ENCODE measurements at places on chromosomes 6 and 20.

- no peak for DNase-seq
Measured at GRCh38 chr20:45117581-45117980, 2.6 kb upstream of the WFDC5 start.

GRCh38 chr20:40547483-40548091 lies 141.4 kb downstream of the MAFB start:
- no peak for DNase-seq

GRCh38 chr6:129191235-129191634 lies 308.3 kb downstream of the LAMA2 start:
- no peak for DNase-seq

DNA sequence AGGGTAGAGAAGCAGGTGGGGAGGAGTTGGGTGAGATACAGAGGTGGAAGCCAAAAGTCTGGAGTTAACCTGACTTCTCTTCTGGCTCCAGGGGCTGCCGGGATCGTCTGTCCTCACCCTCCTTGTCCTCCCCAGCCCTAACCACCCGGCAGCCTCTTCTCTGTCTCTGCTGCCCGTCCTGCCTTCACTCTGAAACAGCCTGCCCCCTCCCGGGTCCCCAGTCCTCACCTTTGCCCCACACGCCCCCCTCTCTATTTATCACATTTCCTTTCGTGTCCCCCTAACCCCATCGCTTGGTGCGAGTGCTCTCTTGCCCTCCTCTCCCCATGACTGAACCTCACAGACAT lies 5.7 kb downstream of the RING1 start:
- no peak for DNase-seq

GRCh38 chr20:13149371-13150105 lies 71.5 kb upstream of the ISM1 start:
- DNase-seq, result no peak

GRCh38 chr6:136007345-136007744 lies 155.8 kb downstream of the PDE7B start:
- DNase-seq, result no peak

- no peak for DNase-seq
Measured at GRCh38 chr6:40900791-40901190, 138.2 kb downstream of the UNC5CL start.

GRCh38 chr20:77231-77630 lies 10.2 kb upstream of the DEFB125 start:
- no peak for DNase-seq

- no peak for DNase-seq
Measured at GRCh38 chr20:61963885-61964674, 101.6 kb downstream of the TAF4 start.

DNA sequence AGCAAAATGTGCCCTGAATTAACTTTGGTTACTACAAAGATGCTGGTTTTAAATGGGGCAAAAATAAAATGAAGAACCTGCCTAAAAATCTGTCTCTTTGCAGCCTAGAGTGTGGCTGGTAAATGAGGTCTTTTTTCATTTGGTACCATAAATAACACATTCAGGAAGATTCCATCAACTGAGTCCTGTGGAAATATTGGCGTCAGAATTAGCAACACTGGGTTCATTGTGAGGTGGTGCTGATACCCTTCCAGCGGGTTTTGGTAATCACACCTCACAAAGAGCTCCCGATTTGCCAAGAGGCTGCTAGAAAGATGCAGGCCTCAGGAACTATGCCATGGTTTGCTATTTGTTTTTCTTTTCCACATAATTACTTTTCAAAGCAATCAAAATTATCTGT lies 55.3 kb downstream of the FAM50B start:
- DNase-seq, result no peak

GRCh38 chr6:1287103-1287591 lies 24.8 kb upstream of the FOXQ1 start:
- DNase-seq, result no peak

DNA sequence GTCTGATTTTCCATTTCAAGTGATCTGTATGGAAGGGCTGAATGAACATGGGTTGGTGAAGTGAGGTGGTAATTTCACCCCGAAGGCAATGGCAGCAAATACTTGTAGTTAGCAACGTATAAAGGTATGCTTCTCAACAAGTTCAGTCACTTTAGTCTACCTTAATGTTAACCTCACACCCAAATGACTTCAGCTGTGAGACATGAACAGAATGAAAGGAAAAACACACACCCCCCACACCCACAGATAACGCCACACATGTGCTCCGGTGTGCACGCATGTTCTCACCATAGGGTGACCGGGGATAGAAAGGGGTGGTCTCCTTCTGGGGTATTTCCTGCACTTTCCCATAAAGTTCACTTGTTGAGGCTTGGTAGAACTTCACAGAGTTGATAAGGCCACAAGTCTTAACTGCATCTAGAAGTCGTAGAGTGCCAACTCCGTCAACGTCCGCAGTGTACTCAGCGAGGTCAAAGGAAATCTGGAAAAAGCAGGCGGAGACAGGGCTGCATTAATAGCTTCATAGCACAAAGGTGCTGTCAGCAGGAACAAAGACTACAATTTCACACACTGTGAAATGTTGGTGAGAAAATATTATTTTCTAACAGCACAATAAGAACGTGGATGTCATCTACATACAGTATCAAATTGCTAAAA lies 284.8 kb downstream of the GMDS start:
- no peak for DNase-seq

- DNase-seq, result no peak
Measured at GRCh38 chr6:169216830-169217229, 36.8 kb downstream of the THBS2 start.

DNA sequence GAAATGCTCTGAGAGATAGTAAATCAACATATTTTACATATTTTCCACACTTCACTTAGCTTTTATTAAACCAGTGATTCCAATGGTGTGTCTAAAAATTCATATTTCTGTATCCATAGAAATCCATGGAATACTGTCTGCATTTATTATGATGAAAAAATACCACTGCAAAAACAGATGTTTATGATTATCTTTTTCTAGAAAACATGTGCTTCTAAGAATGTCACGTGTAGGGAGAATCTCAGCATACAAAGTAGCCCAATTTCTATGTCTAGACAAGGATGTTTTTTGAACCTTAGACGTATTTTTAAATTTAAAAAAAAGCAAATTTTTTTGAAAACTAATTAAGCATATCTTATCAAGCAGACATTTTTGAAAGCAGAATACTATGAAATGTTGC lies 622.4 kb downstream of the TENT5A start:
- DNase-seq, result no peak

Data from hematopoietic multipotent progenitor cell treated with erythropoietin and hydrocortisone succinate and interleukin-3 and kit ligand, for 15 days (in vitro differentiated cells).